ENCODE measurements at places on chromosomes 11 and 22.
A peak's percentile ranks its signal among the peaks of the same experiment; 100 is the strongest.

GRCh38 chr11:1205121-1205986 is 17.5 kb upstream of the MUC5B start:
- no peak for DNase-seq

DNA sequence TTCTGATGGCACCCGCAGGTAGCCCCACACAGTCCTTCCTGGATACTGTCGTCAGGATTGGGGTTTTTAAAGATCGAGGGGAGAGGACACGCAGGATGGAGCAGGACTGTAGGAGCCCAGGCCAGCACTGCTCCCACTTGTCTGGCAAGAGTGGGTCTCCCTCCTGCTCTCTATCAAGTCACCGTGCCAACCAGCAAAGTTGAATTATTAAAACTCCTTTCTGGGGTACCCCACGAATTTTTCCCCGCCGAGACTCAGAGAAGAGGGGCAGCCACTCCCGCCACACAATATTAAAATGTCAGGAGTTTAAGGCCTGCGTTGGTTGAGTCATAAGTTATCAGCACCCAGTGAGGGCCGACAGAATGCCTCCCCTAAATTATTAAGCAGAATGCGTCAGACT is 10.1 kb downstream of the LMO1 start:
- no peak for DNase-seq

DNA sequence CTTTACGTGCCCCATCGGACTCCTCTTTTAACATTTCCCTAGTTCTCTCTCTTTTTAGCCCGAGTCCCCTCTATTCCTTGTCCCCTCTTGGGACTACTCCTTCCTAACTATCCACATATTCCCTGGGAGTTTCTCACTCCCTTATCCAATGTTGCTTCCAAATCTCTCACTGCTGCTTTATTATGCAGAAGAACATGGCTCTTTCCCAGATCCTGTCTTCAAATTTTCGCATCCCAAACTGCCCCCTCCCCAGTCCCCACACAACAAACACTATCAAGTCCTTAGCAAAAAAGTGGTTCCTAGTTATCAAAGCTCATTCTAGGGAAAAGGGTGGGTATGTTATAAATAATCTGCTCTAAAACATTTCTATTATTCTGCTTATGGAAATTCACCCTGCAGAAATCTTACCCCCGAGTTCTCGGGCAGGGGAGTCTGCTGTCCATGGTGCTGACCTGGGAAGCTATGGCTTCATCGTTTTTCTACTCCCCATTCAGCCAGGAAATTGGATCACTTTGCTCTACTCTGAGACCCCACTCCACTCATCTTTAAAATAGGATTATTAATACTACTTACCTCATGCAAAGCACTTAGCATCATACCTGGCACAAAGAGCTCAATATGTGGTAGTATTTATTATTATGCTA is 393.5 kb downstream of the BUD13 start:
- peak; percentile 7 for DNase-seq

- DNase-seq = no peak
Observed at GRCh38 chr11:47411884-47412746, 3.7 kb downstream of the SLC39A13 start.

DNA sequence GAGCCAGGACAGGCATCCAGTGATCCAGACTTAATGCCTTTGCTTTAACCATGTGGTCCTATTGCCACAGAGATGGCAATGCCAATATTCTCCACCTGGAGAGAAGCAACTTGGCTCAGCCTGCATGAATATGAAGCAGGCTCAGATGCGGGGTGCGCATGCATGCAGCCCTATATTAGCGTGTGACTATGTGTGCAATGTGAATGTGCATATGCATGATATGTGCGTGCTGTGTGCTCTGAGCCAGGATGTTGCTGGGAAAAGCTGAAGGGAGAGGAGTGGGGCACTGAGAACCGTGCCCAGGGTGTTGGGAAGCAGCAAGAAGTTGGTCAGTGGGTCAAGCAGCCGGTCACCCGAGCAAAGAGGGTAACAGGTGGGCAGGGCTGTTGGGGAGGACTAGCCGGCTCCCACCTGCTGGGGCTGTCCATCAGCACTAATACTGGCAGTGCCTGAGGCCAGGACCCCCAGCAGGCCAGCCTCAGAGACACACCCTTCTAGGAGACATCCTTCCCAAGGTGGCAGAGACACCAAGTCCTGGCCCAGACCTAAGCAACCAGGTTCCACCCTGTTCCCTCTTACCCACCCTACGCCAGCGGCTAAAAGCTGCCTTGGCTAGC is 24.8 kb upstream of the MYOD1 start:
- DNase-seq = no peak

DNA sequence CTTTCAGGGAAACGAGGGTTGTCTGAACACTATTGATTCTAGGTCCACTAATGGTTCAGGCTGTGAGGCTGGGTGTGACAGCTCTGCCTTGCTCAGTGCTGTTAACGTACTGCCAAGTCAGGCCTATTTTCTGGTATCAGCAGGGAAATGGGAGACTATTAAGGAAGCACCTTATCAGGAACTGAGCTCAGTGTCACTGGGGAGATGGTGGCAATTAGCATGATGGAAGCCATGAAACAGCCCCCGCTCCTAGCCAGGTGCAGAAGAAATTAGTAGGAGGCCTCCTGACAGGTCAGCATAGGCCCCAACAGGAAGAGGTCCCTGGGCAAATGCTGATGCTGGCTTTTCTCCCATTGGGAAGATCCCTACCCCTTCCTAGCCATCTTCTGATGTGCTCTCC is 42.6 kb upstream of the LMO2 start:
- DNase-seq = no peak

Measured in foreskin fibroblast (primary cell).